ENCODE measurements at places on chromosomes 6 and 20.

DNA sequence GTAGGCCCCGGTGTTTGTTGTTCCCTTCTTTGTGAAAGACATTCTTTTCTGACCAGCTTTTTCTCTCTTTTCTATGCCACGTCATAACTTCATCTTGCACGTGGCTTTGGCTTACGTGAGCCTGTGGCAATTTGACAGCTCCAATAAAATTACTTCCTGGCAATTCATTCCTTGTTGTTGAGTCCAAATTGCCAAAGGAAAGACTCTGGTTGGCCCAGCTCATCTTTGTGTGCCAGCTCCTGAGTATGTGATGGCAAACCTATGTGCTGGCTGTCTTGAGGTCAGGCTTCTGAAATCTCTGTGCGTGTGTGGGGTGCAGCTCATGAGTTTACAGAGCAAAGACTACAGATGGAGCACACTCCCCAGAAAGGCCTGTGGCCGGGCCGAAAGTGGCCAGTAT, 272.5 kb upstream of the SGK1 start:
- DNase-seq = no peak

- no peak for DNase-seq
Observed at GRCh38 chr6:137933696-137934095, 66.6 kb downstream of the TNFAIP3 start.

DNA sequence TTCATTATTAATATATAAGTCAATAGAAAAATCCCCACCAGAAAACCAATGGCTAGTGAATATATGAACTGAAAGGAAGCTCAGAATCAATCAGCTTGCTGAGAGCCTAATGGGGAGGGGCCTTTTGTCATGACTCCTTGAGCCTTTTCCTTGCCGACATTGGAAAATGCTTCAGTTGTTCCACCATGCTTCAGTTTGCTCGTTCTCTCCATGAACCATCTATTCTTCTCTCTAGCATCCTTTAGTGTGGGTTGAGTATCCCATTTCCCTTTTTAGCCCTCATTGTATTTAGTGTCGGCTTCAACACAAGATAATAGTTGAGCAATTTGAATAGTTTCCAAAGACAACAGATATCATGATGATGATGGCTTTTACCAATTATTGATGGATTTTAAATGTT, 139.9 kb downstream of the ADGRG6 start:
- DNase-seq = no peak

DNA sequence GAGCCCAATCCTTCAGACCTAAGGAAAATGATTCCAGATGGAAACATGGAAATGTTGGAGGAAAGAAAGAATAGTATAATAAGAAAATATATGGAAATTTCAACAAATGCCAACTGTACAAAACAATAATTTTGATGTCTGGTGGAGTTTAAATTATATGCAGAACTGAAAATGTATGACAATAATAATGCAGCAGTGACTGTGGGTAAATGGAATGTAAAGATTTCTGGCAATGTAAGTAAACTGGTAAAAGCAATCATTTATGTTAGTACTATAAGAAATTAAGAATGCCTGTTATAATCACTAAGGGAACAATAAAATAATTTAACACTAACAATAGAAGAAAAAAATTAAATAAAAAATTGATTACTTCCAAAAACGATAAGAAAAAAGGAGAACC, 89.0 kb downstream of the EDN1 start:
- no peak for DNase-seq

DNA sequence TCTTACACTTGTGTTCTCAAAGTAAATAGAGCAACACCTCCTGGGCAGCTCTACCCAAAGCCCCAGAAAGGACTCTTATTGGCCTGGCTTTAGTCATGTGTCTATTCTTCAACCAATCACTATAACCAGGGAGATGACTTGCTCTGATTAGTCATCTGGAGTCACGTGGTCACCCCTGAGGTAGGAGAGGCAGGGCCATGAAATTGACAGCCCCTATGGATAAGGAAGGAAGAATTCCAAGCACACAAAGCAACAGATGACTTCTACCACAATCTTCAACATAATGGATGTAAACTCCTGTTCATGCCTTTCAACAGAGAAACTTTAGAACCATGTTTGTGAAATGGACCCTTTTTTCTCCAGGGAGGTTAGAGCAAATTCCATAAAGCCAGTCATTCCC, 24.6 kb upstream of the EYA2 start:
- DNase-seq = no peak

DNA sequence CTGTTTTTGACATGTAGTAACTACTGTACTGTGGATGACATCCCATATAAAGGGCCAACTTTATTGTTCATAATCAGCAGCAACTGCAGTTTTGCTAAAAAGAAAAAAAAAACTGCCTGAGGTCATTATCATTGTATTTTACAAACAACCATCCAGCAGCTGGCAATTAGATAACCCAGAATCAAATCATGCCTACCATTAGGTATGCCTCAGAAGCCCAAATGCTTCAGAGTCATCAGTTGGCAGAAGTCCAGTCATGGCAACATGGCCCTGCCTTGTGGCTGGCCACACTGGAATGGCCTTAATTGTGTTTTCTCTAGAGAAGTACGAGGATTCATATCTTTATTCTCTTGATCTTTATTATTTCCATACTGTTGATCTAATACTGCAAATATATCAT, 462.4 kb upstream of the NRSN1 start:
- no peak for DNase-seq

DNA sequence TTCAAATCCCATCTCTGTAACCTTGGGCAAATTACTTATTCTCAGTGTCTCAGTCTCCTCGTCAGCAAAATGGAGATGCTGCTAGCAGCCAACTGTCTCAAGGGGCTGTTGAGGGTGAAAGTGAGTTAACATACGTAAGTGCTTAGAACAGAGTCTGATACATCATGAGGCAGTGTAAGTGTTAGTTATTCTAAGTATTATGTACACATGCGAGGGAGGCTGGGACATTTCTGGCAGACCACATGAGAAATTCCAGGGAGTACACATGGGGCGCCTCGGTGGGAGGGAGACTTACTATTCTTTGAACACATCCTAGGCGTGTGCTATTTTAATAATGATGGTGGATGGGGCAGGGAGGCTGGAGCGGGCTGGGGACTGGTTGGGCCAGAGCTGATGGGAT, 99.1 kb downstream of the DLGAP4 start:
- no peak for DNase-seq

DNA sequence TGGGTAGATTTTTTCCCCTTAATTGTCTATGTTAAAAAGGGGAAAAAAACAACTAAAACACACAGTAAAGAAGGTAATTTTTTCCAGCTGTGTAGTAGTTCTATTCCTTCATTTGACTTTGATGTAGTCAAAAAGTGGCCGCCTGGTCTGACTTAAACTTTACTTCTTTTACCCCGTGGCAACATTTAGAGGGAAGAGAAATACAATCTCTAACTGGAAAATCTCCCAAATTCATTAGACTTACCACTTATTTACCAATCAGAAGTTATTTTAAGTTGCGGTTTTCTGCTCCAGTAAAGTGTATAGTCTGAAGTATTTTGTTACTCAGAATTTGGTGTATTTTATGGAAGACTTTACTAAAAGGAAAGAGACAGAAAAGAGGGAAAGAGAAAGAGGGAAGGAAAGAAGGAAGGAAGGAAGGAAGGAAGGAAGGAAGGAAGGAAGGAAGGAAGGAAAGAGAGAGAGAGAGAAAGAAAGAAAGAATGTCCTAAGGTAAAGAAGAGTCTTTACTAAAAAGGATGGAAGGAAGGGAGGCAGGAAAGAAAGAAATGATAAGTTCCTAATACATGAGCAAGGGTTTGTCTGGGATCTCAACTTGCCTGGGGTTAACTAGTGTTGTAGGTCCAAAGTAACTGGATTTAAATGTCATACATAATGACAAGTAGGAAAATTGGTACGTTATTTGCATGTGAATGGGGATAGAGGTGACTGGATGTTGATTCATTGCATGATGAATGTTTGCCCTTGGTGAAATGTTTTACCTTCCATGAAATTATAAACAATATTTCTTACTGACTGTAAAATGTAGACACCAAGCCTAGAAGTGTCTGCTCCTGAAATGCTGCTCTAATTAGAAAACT, 135.1 kb downstream of the SAMD5 start:
- no peak for DNase-seq

GRCh38 chr20:56897318-56897957, 268.3 kb downstream of the TFAP2C start:
- DNase-seq = no peak

DNA sequence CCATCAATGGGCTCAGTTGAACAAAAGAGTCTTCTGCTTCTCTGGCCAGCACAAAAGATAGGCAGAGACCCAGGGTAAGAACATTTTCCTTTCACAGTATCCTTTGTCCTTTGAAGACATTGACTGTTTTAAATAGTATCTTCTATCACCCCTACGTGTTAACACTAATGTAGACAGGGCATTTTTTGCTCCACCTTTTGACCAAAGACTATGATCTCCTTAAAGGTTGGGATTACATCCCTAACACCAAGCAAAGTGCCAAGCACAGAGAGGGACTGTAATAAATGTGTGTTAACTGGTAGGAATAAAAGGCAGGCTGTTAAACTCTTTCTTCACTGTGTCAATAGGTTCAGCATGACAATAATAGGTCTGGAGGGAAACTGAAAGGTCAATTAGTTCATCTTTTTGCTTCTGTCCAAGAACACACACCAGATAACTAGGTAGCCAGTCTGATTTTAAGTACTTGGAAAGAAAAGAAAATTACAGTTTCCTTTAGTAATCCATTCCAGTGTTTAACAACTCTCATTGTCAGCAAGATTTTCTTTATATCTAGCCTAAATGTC, 63.6 kb upstream of the NOX3 start:
- DNase-seq = no peak

DNA sequence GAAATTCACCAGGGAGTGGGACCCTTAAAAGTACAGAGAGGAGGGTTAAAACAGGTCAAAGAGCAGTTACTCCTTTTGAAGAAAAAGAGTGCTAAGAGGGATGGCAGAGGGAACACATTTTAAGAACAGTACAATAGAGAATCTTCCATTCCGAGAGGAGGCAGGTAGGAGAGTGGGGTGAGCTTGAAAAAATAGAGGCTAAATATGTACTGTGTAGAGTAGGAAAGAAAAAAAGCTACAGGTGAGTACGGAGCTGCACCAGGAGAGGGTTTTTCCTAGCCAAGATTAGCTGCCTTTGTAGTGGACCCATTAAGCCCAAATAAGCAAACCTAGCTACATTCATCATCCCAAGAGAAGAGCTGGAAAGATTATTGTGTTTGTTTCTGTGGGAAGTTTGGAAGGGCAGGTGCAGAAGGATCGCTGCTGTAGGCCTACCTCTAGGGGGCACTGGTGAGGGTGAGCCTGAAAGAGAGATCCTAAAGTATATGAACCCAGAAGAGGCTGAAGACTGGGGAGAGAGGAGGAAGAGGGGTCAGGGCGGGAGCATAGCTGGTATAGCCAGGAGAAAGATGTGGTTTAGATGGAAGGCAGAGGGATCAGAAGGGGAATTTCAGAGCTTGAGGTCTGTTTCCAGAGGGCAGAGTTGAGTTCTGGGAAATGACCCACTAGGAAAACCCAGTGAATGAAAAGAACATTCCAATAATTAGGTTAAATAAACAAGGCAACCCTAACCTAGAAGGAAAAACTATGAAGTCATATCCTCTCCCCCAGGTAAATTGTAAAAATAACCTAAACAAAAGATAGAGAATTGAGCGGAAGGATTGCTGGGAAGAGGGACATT, 50.2 kb upstream of the HINT3 start:
- peak; percentile 14 for DNase-seq

DNA sequence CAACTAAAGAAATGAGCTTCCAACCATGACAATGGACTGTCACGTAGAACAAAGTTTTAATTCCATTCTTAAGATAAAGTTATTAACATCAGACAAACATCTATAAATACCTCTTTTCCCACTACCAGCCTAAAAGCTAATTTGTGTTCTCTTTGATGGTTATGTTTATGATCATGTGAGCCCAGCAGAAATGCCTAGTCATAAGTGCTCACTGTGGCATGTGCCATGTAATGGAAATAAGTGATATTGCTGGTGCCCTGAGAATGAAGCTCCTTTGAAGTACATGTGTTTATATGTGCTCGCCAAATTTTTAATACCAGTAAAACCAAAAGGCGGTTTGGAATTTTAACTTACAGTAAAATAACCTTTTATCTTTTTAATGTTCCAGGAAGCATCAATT, 205.8 kb downstream of the ISM1 start:
- DNase-seq = no peak

Data from stimulated activated CD8-positive, alpha-beta memory T cell treated with anti-CD3 and anti-CD28 coated beads, Interleukin-7, amount 100 ng/mL, for 24 hours (primary cell).